ENCODE measurements at places on chromosomes 6 and 20. TPM values are rescaled to one million over a fixed set of nuclear protein-coding genes. Genes with fewer than 3 reads are reported as not detected.

PRDM13 gene
- total RNA-seq = not detected

GZF1 gene
- total RNA-seq = 24.3 TPM

PNPLA1 gene
- not detected for total RNA-seq

GRCh38 chr20:53695797-53696527 lies 102.3 kb upstream of the ZNF217 start:
- no peaks in the 10 kb centered on the region for H3K36me3 ChIP-seq
- H3K27ac ChIP-seq = no peak overlapping the region
- no peaks in the 10 kb centered on the region for H3K27me3 ChIP-seq
- no peak for DNase-seq

- H3K27me3 ChIP-seq = no peaks in the 10 kb centered on the region
- no peak overlapping the region for H3K27ac ChIP-seq
- no peaks in the 10 kb centered on the region for H3K36me3 ChIP-seq
- no peaks in the 10 kb centered on the region for H3K4me1 ChIP-seq
- no peak for DNase-seq
Observed at GRCh38 chr6:84652356-84653026, 111.9 kb downstream of the TBX18 start.

- no peak for DNase-seq
- no peak overlapping the region for H3K4me3 ChIP-seq
- no peaks in the 10 kb centered on the region for H3K36me3 ChIP-seq
- H3K27ac ChIP-seq = peak overlapping the region; percentile 27
- H3K27me3 ChIP-seq = no peaks in the 10 kb centered on the region
Observed at GRCh38 chr20:50625986-50626677, 65.2 kb downstream of the RIPOR3 start.

- no peak for DNase-seq
- no peak overlapping the region for H3K4me3 ChIP-seq
- no peak overlapping the region for H3K27ac ChIP-seq
- H3K36me3 ChIP-seq = no peaks in the 10 kb centered on the region
- H3K4me1 ChIP-seq = no peaks in the 10 kb centered on the region
Observed at GRCh38 chr20:14826543-14827313, 489.3 kb upstream of the FLRT3 start.

DNA sequence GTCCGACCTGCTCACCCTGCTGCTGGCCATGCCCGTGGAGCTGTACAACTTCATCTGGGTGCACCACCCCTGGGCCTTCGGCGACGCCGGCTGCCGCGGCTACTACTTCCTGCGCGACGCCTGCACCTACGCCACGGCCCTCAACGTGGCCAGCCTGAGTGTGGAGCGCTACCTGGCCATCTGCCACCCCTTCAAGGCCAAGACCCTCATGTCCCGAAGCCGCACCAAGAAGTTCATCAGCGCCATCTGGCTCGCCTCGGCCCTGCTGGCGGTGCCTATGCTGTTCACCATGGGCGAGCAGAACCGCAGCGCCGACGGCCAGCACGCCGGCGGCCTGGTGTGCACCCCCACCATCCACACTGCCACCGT lies 885 bp downstream of the NTSR1 start:
- DNase-seq = no peak
- no peak overlapping the region for H3K4me3 ChIP-seq
- no peaks in the 10 kb centered on the region for H3K36me3 ChIP-seq
- no peak overlapping the region for H3K27ac ChIP-seq

DNA sequence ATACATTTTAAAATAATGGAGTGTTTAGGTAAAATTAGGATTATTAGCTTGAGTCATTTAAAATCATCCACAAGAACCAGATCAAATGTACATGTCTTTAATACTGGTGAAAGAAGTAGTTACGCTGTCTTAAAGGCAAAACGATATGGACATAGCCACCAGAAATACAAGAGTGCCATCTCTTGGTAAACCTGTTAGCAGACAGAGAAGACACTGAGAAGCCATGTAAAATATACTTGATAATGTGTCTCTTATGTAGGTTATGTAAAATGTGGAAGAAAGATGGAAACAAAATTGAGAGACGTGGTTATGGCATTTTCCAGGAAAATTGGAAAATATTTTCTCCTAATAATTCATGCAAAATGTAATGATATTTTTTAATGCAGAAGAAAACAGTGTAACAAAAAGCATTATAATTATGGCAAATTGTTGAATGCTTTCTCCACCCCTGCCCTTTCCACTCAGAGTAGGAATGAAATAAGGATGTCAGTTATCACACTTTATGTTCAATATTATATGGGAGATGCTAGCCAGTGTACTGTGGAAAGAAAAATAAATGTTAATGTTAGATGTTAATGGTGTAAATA lies 12.2 kb upstream of the SLC17A2 start:
- H3K27ac ChIP-seq = no peak overlapping the region
- no peaks in the 10 kb centered on the region for H3K27me3 ChIP-seq
- no peak for DNase-seq
- no peak overlapping the region for H3K4me3 ChIP-seq

DNA sequence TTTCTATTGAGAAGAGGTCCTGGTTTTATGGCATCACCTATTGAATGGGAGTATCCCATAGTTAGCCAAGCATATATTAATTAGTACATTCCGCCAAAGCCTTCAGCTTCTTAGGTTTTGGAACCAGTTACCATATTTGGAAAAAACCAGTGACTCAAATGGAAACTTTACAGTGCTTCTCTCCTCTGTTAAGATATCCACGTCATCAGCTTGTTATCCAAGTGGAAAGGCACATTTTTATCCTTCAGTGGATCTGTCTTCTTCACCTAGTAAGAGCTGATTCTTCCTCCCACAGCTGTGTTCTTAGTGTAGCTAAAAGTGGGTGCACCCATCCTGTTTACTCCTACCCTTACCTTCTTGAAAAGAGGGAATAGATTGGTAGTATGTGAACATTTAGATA lies 34.5 kb downstream of the TPD52L1 start:
- H3K36me3 ChIP-seq = no peaks in the 10 kb centered on the region
- no peak for DNase-seq
- no peak overlapping the region for H3K4me3 ChIP-seq
- H3K4me1 ChIP-seq = no peaks in the 10 kb centered on the region

- H3K27me3 ChIP-seq = no peaks in the 10 kb centered on the region
- no peaks in the 10 kb centered on the region for H3K36me3 ChIP-seq
- peaks cover 7% of the 10 kb centered on the region for H3K4me1 ChIP-seq
- DNase-seq = no peak
- no peak overlapping the region for H3K27ac ChIP-seq
Observed at GRCh38 chr20:17646961-17647301, 35.1 kb downstream of the RRBP1 start.

DNA sequence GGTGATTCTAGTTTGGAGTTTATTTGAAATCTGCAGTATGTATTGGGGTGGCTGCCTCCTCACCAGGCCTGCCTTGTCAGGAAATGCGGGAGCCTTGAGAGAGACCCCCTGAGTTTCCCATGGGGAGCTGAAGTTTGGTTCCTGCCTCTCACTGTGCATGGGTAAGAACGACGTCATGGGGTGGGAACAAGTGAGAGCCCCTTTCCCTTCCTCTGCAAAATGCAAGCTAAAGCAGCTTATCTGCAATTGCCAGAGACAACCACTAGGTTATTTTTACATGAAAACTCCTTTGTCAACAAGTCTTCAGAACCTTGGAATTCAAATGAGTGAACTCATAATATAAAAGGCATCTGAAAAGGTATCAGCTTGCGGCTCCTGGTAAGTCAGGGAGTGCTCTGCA lies 58.4 kb downstream of the TMEM170B start:
- no peak overlapping the region for H3K27ac ChIP-seq
- no peaks in the 10 kb centered on the region for H3K4me1 ChIP-seq
- H3K27me3 ChIP-seq = no peaks in the 10 kb centered on the region
- no peaks in the 10 kb centered on the region for H3K36me3 ChIP-seq
- DNase-seq = no peak

Measured in breast epithelium (tissue), 4 donors.